ENCODE measurements at places on chromosomes 1 and 21.

- no peak for DNase-seq
Observed at GRCh38 chr1:7857985-7858384, 5.1 kb upstream of the UTS2 start.

DNA sequence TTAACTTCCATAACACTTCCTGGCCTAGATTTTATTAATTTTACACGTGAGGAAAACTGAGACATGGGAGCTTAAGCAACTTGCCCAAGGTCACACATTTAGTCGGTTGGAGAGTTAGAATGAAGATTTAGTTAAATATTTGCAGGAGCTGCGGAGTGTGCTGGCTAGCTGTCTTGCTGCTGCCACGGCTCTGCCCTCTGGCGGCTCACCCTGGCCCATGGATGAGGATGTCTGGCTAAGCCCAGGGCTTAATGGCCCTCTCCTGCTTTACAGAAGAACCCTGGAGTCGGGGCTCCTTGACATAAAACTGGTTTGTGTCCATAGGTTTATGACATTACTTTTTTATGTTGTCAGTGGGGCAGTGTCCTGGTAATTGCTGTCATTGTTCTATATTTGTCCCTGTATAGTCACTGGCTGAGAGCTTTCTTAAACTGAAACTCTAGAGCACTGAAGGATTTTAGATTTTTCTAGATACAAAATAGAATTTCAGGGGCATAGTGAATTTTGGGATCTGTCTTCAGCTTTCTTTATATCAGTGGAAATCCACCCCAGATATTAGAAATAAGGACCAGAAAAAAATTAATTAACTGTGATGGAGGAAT, 88.9 kb upstream of the WLS start:
- DNase-seq = peak; percentile 85

DNA sequence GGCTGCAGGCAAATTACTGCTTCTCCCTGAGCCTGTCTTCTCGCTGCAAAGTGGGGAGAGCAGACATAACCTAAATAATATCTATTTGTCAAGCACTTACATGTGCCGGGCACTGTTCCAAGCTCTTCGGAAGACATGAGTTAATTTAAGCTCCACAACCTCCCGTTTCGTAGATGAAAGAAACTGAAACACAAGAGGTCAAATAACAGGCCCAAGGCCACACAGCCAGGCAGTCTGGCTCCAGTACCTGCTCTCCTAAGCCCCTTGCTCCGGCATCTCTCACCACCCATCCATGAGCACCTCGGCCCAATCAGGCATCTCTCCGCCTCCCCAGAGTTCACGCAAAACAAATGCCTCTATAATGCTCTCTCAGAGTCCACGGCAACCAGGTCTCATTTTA, 65.4 kb downstream of the TAS1R2 start:
- DNase-seq = no peak

DNA sequence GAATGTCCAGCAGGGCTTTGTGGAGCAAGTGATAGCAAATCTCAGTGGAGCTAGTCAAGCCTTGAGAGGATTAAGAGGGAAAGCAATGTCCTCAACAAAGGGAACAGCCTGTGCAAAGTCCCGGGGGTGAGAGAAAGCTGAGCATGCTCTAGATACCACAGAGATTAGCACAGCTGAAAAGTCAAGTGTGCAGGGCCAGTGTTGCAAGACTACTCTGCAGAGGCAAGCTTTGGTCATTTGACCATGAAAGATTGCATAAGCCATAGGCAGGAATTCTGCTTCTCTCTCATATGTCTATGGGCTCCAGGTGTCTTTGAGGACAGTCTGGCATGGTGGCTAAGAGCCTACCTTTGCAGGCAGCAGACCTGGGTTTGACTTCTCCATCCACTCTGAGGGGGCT, 181.0 kb upstream of the JUN start:
- no peak for DNase-seq

GRCh38 chr1:57897581-57897980, 473.7 kb upstream of the DAB1 start:
- no peak for DNase-seq

- DNase-seq = no peak
Observed at GRCh38 chr1:60895252-60895651, 187.1 kb upstream of the NFIA start.

- DNase-seq = no peak
Observed at GRCh38 chr1:54317084-54317483, 89.1 kb downstream of the SSBP3 start.

DNA sequence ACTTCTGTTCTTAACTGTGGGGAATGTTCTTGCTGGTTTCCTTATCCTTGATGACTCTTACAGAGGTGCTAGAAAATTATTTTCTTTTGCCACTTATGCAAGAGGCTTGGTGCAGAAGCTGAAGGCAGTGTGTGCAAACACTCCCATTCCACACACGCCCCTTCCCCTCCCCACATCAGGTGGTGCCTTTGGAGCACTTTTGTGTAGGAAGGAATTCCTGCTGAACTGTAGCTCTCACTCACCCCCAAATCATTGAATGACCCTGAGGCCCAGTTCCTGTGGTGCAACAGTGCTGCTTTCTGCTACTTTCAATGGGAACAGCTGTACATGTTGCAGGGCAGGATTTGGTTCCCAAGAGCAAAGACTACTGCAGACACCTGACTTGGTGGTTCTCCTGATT, 101.8 kb downstream of the CD247 start:
- peak; percentile 64 for DNase-seq

DNA sequence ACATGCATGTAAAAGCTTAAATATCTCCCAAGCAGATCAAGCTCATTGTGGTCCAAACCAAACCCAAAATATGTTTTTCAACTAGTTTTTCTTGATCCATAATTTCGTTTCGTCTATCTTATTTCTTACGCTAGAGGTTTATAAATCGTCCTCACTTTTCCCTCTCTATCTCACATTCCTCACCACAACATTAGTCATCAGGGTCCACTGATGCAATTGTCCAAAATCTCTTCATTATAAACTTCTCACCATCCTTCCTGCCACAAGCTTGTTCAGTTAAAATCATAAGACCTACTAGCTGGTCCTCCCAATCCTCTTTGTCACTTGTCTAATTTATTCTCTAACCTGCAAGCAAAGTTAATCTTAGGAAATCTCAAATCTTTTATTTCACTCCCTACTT, 173.0 kb upstream of the PALMD start:
- DNase-seq = no peak

GRCh38 chr1:97314685-97315084, 593.1 kb downstream of the PTBP2 start:
- DNase-seq = no peak

DNA sequence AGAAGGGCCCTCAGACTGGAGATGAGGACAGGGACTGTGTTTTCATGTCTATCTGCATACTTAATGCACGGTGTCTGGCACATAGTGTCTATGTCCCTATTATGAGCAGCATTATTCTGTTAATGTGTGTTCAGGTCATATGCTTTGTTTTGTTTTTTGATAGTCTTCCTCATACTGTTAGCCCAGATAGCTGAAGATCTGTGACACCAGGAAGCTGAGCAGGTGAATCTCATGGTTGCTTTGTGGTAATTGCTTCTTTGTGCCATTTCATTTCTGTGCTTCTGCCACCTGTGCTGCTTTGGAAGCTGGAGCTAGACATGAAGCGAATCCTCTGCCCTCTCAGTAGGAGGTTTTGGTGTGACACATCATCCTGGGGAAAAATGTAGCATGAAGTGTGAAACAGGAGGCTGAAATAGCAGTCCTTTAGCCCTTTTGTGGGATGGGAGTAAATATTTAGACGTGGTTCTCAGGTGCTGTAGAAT, 15.8 kb downstream of the SMAP2 start:
- DNase-seq = no peak

- DNase-seq = peak; percentile 49
Observed at GRCh38 chr1:7385471-7386225, 385.4 kb upstream of the VAMP3 start.

DNA sequence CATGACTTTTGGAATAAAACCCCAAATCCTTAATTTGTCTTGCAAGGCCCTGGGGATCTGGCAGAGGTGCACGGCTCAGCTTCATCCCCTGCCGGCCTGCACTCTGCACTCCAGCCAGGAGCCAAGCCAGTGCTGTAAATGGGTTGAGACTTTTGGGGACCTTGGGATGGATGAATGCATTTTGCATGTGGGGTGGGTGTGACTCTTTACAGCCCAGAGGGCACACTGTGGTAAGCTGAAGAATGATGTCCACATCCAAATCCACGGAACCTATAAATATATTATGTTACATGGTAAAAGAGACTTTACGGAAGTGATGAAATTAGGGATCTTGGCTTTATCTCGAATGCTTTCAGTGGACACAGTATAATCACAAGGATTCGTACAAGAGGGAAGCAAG, 177.8 kb downstream of the EDEM3 start:
- no peak for DNase-seq

DNA sequence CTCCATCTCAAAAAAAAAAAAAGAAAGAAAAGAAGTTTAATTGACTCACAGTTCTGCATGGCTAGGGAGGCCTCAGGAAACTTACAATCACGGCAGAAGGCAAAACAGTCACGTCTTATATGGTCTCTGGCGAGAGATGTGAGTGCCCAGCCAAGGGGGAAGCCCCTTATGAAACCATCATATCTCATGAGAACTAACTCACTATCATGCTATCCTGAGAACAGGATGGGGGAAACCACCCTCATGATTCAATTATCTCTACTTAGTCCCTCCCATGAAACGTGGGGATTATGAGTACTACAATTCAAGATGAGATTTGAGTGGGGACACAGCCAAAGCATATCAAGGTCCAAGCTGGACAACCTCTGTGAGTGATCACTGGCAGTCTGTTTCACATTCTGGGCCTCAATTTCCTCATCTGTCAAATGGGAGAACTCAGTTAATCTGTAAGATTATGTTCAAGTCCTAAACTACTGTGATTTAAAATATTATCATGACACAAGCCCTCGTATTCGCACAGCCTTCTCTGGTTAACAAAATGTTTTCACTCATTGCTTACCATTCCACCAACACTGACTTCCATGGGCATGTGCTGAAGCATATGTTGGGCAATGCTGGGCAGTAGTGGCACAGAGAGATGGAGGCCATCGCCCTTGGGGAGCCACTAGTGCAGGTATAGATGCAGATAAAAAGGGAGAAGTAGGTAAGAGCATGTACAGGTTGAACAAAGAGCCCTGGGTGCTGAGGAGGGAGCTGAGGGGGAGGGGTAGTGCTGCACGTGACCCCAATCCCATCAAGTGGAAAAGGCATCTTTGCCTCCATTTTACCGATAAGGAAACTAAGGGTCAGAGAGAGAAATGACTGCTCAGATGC, 46.2 kb upstream of the SLC2A1 start:
- DNase-seq = no peak

- DNase-seq = no peak
Observed at GRCh38 chr1:204153667-204154066, 1.8 kb upstream of the ETNK2 start.

GRCh38 chr1:221141096-221141495, 261.9 kb downstream of the HLX start:
- DNase-seq = no peak

GRCh38 chr1:215777370-215777925, 210.3 kb downstream of the KCTD3 start:
- DNase-seq = no peak

GRCh38 chr1:218498056-218498938, 153.2 kb downstream of the TGFB2 start:
- no peak for DNase-seq

DNA sequence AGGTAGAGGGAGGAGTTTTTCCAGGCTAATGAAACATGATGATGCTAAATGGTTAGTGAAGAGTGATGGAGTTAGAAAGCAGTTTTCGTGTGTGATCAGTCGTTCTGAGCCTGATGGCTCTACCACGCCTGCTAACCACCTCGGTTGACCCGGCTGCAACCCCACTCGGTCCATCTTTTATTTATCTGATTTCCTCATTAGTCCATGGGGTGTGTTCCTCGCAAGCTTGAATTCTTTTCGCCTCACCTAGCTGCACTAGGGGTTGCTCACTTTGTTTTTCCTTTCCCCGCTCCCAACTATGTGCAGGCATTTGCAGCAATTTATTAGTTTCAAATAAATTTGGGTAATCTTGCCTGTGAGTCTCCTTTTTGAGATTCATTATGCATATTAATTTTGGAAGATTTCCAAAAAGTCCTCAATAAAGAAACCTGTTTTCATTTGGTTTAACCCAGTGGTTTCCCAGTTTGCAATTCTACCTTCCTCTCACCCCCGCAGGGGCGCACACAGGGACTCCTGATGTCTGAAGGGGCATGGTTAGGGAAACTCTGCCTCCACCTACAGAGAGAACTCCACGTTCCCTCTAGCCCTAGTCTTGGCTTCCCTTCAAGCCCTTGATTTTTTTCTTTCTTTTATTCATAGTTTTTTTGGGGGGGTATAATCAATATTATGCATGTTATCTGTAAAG, 12.6 kb downstream of the B3GALT5 start:
- DNase-seq = no peak

DNA sequence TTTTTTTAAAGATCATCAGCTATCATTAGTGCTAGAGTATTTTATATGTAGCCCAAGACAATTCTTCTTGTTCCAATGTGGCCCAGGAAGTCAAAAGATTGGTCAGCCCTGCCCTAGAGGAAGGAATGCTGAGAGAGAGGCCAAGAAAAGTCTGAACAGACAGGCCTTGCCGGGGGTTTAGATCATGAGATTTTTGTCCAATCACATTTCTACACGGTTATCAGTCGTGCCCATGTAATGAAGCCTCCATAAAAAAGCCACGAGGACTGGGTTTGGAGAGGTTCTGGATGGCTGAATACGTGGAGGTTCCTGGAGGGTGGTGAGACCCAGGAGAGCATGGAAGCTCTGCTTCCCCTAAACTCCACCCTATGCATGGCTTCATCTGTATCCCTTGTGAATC, 24.3 kb upstream of the ENO1 start:
- no peak for DNase-seq

GRCh38 chr1:231855361-231855760, 228.8 kb downstream of the DISC1 start:
- DNase-seq = no peak

- no peak for DNase-seq
Observed at GRCh38 chr1:10934150-10934818, 78.2 kb upstream of the TARDBP start.

GRCh38 chr21:42840411-42841155, 38.8 kb downstream of the WDR4 start:
- no peak for DNase-seq

Measured in ELF-1 (cell line).